Myocyte (in vitro differentiated cells): ENCODE measurements at places on chromosomes 4 and X.

GRCh38 chrX:47215291-47215900 lies 3.1 kb upstream of the CDK16 start:
- no peak for DNase-seq

DNA sequence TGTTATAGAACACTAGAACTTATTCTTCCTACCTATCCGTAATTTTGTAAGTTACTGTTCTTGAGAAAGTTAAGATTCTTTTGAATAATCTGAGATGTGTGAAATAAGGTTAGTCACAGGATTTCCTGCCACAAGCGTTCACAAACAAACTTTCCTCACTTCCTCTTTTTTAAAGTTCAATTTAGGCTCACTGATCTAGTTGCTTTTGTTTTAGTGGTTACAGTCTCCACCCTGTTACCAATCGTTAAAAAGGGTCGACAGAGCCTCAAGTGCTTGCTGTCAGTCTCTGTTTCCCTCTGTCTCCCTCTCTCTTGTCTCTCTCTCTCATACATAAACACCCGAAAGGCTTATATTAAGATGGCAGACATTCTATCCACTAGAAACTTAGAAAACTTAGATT lies 35.9 kb upstream of the STK26 start:
- DNase-seq: no peak

DNA sequence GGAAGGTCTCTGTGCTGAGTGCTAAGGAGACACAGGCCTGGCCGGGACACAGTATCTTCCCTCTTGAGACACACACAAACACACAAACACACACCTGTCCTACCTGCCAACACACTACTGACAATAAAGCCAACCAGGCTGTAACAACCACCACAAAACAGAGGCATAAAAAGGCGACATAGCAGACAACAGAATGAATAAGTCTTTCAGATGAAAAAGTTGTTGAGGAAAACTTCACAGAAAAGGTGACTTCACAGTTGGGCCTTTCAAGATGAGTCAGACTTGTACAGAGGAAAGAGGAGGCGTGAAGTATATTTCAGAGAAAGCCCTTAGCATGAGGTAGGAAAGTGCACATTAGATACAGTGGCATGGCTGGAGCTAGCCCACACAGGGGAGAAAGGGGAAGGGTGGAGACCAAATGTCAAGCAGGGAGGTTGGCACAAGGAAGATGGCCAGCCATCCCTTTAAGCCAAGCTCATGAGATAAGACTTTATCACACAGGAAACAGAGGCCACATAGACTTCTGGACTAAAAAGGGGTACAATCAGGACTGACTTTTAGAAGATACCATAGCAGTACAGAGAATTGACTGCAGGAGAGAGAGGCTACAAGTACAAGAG lies 54.0 kb downstream of the SLC9A7 start:
- DNase-seq: no peak

DNA sequence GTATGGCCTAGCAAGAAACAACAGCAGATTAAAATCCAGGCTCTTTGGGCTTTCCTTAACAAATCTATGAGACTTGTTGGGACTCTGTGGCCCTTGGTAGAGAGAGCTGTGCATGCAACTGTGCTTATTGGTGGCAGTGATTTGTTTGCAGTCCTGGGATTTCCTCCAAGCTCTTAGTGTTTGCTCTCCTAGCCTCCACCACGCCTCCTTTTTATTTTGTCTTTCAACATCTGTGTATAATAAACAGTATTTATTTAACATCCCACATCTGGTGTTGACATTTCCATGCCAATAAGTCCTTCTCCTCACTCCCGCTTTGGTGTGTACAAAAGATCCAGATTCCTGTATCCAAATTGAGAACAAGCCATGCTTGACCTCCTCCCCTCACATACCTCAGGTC lies 3.1 kb downstream of the TNMD start:
- no peak for DNase-seq

DNA sequence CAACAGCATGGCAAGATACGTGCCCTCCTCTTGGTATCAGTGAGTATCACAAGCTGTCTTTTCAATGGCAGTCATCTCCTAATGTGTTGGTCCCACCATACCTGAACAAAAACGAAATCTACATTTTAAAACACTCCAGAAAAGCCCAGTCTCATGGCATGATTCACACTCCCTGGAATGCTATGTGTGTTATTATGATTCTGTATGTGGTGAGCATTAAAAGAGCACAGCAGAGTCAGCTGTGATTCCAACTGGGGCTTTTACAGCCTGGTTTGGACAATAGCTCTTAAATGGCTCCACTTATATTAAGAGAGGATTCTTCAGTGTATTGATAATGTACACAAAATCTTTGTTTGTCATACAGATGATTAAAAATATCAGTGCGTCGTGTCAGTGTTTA lies 274.1 kb upstream of the GK2 start:
- DNase-seq: no peak

DNA sequence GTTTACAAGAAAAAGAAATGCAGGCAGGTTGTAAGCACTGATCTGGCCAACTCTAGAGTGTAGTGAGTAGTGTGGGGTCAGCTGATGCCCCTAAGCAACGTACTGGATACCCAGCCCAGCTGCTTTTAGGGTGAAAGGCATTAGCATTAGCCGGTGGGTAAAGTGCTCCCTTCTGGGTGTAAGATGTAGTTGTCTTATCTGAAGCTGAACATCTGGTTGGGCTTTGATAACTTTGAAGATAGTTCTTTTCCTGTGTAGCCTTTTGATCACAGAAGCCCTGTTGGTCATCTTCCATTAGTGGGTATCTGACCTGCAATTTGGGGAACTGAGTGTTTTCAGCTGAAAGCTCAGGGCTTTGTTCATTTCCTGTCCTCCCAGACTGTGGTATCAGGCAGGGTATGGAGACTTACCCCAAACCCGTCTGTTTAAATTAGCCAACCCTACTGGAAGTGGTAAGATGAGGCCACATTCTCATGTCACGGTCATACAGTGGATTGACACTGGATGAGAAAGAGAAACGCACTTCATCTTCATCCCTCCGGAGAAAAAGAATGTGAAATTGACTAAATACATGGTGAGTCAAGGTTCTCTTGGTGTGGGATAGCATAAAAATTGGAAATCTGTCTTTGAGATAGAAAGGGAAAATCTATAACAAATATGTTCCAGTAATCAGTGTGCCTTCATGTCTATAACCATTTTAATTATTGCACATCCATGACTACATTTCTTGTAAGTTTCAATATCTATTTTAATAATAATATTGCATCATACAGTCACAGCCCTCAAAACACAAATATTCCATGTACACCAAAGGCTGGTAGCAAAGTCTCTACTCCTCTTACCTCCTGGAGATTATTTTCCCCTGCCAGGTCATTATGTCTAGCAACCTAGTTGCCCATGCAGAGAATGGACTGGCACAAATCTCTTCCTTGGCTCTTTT lies 8.7 kb downstream of the RHOH start:
- DNase-seq: no peak

DNA sequence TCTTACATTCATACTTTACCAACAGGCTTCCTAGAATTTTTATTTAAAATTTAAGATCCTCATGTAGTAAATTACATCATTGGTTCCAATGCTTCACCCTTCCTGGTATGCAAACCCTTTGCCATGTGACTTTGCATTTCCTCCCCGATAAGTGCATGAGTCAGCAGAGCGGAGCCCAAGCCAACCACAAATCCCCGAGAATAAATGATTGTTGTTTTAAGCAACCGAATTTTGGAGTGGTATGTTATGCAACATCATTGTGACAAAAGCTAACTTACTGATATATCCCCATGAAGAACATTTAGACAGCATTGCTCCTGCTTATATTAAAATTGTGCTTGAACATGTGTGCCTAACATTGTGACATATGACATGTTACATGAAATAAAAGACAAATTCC lies 199.4 kb upstream of the DDX53 start:
- DNase-seq: peak; percentile 73

- peak; percentile 25 for DNase-seq
Measured at GRCh38 chr4:185921583-185922555, 109.9 kb upstream of the SORBS2 start.

DNA sequence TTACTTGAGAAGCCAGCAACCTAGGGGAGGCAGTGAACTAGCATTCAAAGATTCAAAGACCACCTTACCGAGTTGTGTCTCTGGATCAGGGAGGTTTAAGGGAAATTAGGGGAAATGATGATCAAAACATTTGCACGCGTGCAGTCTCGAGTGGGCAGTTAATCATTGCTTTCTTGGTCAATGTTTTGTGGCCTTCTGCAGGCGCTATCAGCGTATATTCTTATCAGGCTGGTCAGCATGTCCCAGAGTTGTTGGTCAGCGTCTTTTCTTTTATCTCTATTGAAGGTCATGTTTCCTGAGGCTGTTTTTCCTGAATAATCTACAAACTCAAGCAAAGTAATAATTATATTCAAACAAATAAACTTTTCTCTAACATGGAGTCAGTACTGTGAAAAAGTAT lies 84.0 kb upstream of the ZNF81 start:
- DNase-seq: no peak
